ENCODE measurements at places on chromosomes 12 and 14.

GRCh38 chr12:51784688-51785087 lies 63.8 kb downstream of the FIGNL2 start:
- no peak for DNase-seq

- peak; percentile 7 for DNase-seq
Measured at GRCh38 chr12:108495054-108495453, 20.0 kb upstream of the FICD start.

- no peak for DNase-seq
Measured at GRCh38 chr12:7090222-7090998, 1.8 kb downstream of the C1R start.

DNA sequence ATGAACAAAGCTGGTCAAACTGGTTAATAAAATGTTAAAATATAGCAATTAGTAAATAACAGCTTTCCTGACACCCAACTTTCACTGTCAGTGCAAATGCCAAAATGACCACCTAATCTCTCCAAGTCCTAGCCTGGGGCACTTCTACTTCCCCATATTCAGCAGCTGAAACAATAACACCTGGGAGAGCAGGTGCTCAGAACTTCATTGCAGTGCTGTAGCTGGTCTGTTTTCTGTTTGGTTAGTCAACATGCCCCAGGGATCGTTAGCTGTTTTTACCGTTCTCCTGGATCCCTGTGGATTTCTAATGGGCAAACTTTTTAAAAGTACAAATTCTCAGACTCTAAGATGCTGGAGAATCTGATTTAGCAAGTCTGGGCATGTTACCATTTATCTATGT lies 759.7 kb downstream of the GALC start:
- DNase-seq, result no peak

GRCh38 chr12:39959031-39959430 lies 146.8 kb downstream of the SLC2A13 start:
- DNase-seq, result no peak

DNA sequence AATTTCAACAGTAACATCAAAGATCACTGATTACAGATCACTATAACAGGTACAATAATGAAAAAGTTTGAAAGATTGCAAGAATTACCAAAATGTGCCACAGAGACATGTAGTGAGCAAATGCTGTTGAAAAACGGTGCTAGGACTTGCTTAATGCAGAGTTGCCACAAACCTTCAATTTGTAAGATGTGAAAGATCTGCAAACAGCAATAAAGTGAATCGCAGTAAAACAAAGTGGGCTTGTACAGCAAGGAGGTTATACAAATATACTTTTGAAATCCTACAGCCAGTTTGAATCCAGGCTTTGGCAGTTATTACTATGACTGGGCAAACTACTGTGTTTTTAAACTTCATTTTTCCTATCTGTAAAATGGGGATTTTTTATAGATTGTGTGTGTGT lies 1.0 kb upstream of the PLEKHA5 start:
- no peak for DNase-seq

DNA sequence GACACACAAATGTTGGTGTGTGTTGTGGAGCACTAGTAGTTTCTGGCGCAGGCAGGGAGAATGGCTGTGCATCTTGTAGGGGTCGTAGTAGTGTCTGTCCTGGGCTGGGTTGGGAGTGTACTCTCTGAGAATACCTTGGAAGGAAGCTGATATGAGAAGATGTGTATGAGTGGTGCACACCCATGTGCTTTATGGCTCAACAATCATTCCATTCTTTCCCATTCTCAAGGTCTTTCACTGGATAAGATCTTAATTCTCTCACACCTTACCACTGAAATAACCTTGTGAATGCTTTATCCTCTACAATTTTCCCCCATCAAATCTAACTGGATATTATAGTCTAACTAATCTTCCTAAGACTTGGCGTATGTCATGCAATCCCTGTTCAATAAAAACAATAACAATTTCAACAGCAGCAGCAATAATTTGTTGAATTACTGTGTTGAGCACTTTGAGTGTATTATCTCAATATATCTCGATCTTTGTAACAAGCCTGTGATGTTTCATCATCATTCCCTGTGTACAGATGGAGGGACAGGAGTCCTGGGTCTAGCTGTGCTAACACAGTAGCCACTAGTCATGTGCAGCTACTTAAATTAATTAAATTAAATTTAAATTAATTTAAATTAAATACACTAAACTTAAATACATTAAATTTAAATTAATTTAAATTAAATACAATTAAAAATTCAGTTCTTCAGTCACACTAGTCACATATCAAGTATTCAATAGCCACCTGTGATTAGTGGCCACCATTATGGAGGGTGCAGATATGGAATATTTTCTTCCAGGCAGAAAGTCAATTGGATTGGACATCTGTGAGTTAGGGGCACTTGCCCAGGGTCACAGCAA lies 3.6 kb upstream of the SLC48A1 start:
- DNase-seq, result no peak

DNA sequence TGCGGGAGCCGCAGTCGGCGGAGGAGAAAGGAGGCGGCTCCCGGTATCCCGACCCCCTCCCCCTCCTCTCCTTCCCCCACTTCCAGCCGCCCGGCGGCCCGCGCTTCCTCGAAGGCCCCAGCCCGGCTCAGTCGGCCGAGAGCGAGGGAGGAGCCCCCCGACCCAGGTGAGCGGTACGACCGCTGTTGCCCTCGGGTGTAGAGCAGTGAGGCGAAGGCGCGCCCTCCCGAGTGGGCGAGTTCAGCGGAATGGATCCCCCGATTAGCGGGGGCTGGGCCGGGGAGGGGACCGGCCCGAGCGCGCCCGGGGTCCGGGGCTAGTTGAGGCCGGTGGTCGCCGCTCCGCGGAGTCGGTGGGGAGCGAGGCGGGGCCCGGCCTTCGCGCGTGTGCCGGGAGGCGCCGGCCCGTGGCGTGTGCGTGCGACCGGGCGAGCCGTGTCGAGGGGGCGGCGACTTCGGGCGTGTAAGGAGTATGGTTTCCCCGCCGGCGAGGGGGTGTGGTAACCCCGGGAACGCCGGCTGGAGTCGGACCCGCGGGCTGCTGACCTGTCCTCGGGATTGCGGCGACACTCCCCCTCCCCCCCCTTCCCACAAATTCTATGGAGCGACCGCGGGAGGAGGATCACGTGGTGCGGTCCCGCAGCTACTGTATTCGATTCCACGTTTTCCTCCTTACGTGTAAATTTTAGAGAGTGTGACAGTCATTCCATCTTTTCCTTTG lies 501 bp downstream of the RIMKLB start:
- DNase-seq, result peak; percentile 67

DNA sequence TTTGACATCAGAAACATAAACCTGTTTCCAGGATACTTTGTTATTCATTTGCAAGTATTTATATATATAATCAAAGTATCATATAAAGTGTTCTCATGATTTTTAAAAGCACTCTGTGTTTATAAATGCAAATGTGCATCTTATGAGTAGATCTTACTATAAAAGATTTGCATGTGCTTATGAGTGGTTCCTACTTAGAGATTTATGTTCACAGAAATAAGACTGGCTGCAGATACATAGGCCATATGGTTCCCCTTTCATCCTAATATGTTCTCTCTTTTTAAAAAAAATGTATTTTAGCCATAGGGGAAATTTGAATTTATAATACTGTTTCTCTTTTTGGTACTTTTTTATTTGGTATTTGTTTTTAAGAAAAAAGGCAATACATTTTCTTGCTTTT lies 174.2 kb downstream of the ESR2 start:
- no peak for DNase-seq
